ENCODE measurements at places on chromosomes 2 and 18. TPM values are rescaled to one million over a fixed set of nuclear protein-coding genes. Genes with fewer than 3 reads are reported as not detected.

The SCN9A gene
- 38.8 TPM for polyA plus RNA-seq

The ACVR1C gene
- polyA plus RNA-seq, result 0.04 TPM

The TBC1D8 gene
- polyA plus RNA-seq, result 5.9 TPM

The KYNU gene
- polyA plus RNA-seq, result 0.04 TPM

The ASXL3 gene
- not detected for polyA plus RNA-seq

The CRYBA2 gene
- polyA plus RNA-seq, result 0.26 TPM

The ALMS1 gene
- 10.3 TPM for polyA plus RNA-seq

The HOXD4 gene
- 0.28 TPM for polyA plus RNA-seq

The PLGLB1 gene
- 0.26 TPM for polyA plus RNA-seq

The AKAIN1 gene
- polyA plus RNA-seq, result not detected

- DNase-seq, result no peak
Measured at GRCh38 chr18:59921384-59921891, 21.6 kb downstream of the PMAIP1 start.

DNA sequence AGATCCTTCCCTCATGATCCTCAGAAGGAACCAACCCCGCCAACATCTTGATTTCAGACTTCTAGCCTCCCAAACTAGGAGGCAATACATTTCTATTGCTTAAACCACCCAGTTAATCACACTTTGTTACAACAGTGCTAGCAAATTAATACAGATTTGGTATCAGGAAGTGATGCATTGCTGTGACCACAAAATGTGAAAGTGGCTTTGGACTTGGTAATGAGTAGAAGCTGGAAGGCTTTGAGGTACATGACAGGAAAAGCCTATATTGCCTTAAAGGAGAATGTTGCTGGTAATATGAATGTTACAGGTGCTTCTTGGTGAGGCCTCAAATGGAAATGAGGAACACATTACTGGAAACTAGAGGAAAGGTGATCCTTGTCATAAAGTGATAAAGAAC, 260.3 kb downstream of the SATB2 start:
- no peak for DNase-seq

GRCh38 chr2:161344692-161345091, 36.5 kb downstream of the PSMD14 start:
- DNase-seq, result no peak

DNA sequence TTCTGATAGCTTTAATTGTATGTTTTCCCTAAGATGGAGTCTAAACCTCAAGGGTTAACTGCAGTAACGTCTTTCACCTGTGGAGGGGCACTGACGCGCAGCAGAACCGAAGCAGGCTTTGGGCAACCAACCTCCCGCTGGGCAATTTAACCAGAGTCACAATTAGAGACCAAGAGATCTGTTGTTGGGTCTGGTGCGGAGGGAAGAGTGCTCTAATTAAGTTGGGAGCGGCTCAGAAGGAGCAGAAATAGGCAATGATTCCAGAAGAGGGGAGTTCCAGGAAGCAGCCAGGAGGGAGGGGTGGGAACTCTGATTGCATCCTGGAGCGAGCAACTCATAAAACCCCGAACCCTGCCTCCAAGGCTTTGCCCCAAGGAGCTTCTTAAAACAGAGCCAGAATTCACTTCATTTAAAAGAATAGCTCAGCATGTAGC, 245.8 kb downstream of the PAX3 start:
- no peak for DNase-seq

GRCh38 chr2:116787848-116788247, 1026.6 kb upstream of the DDX18 start:
- DNase-seq, result no peak

DNA sequence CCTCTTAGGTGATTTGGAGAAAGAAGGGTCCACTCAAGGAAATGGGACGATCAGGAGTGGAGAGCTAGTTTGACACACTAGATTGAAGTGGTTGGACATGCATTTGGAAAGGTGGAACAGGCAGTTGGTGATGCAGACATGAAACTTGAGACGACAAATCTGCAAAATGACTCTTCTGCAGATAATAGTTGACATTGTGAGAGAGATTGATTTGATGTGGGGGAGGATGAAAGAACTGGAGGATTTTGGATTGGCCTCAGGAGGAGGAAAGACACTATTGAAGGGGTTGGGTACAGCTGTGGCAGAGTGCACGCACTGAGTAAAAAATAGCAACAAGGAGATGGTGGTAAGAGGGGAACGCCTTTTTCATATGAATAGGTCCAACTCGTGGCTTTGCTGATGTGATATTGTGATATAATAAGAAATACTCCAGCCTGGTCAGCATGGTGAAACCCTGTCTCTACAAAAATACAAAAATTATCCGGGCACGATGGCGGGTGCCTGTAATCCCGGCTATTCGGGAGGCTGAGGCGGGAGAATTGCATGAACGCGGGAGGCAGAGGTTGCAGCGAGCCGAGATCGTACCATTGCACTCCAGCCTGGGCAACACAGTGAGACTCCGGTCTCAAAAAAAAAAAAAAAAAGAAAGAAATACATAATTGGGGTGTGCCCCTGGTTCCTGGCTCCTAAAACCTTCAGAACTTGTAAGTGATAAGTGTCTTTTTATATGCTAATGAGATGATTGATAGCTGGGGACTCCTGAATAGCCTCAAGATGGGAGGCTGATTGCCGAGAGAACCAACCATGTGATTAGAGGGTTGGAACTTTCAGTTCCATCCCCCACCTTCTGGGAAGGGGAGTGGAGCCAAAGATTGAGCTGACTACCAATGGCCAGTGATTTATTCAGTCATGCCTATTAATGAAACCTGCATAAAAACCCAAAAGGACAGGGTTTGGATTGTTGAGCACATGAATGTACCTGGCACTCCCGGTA, 9.7 kb downstream of the TTLL4 start:
- DNase-seq, result no peak

GRCh38 chr2:39558906-39559305, 106.8 kb upstream of the TMEM178A start:
- no peak for DNase-seq

GRCh38 chr2:171531291-171531690, 9.0 kb downstream of the CYBRD1 start:
- no peak for DNase-seq

- DNase-seq, result no peak
Measured at GRCh38 chr2:141200191-141200590, 930.6 kb downstream of the LRP1B start.

GRCh38 chr2:96918754-96919550, 49.1 kb upstream of the SEMA4C start:
- no peak for DNase-seq

DNA sequence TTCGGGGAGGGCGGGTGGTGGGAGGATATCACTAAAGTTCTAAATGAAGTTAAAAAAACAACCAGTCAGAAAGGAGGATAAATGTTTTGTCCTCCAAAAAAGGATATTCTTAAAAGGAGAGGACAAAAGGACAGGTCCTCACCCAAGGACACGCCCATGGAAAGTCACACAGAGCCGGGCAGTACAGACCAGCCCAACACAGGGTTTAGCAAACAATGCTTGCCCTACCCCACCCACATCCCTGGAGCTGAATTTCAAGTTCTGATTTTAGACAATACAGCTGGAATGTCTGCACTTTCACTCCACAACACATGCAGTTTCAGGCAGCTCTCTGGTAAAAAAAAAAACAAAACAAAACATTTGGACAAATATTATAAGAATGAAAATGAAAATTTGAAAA, 67.9 kb downstream of the SLC9A4 start:
- no peak for DNase-seq

DNA sequence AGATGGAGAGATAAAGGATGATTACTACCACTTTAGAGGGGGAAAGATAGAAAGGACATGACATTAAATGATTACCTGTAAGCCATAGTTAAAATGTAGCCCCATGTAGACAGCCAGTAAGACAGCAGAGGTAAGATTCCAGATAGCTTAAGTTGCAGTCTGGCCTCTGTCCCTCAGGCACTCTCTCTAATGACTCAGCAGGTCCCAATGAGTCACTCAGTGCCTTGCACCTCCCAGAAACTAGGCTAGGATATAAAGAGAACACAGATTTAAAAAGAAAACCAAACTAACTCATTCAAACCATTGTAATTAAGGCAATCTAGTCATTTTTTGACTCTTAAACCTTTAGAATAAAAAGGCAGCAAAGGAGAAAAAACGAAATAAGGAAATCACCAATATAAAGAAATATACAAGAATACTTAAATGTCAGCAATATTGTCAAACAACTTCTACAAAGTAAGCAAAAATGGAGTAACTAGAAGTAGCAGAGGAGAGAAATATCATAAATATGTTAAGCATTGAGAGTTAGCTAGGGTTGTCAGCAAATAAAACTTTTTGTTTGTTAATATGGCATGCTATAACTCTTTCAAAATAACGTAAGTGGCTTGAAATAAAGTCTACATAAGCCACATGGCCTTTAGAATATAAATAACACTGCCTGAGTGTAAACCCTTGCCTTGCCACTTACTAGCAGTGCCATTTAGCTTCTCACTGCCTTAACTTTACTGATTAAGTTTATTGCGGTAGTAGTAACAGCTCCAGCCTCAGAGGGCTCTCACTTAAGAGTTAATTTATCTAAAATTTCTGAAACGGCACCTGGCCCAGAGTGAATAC, 48.5 kb downstream of the SOCS6 start:
- DNase-seq, result peak; percentile 73

- DNase-seq, result no peak
Measured at GRCh38 chr2:27291865-27292264, 9.6 kb downstream of the TRIM54 start.

DNA sequence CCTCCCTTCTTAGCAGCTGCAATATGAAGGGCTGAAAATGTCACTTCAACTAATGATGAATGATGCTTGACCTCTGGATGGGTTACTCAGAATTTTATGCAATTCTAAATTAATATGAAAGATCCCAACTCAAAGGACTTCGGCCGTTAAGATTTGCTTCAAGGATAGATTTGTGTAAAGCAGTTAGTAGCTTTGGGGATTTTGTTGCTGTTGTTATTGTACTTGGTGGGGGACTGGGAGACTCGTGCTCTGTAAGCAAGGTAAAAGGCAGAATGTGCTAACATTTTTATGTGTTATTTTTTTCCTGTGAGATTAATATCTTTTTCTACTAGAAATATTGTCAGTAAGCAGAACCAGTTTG, 478.8 kb downstream of the ARHGAP15 start:
- no peak for DNase-seq

- DNase-seq, result no peak
Measured at GRCh38 chr2:169210917-169211316, 141.6 kb downstream of the DHRS9 start.

GRCh38 chr2:56191617-56192016, 7.8 kb downstream of the CCDC85A start:
- DNase-seq, result no peak

GRCh38 chr2:33496726-33497125, 20.3 kb downstream of the RASGRP3 start:
- DNase-seq, result no peak

- DNase-seq, result no peak
Measured at GRCh38 chr2:228669690-228670089, 488.2 kb upstream of the SPHKAP start.

DNA sequence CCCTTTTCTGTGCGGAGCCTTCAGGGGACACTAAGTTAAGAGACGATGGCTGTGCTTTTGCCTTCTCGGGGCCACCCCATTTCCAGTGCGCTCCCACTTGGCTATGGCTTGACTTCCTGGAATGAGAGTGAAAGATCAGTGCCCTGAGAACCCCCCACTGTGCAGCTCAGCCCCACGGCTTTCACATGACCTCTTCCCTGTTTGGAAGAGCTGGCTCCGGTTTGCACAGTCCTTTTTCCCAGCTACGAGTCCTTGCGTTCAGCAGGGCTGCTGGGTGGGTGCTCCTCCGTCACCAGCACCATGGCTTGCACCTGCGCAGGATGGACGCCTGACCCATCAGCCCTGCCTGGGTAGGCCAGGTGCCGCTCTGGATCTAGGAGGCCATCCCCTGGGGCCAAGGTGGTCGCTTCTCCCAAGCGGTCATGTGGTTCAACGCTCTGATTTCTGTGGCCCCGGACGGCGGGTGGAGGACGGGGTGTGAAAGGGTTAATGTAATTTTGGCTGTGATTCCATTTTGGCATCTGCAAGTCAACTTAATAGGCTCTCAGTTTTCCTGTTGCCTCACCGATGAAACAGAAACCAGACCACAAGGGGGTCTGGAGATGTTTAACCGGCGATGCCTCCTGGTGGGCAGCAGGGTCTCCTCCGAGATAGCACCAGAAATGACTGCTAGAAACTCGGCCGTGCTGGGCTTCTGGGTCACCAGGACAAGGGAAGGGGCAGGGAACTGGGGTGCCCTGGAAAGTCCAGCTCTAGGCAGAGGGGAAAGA, 113.1 kb upstream of the HAAO start:
- no peak for DNase-seq

GRCh38 chr2:240386326-240386725, 49.1 kb upstream of the GPC1 start:
- no peak for DNase-seq

GRCh38 chr2:174002679-174003078, 37.5 kb upstream of the SP3 start:
- no peak for DNase-seq

- DNase-seq, result no peak
Measured at GRCh38 chr18:70414315-70414900, 125.6 kb downstream of the SOCS6 start.

GRCh38 chr2:240300261-240300821, 135.1 kb upstream of the GPC1 start:
- DNase-seq, result no peak

GRCh38 chr2:196927376-196928225, 1.1 kb upstream of the PGAP1 start:
- DNase-seq, result no peak

GRCh38 chr2:65350651-65351056, 81.7 kb downstream of the SPRED2 start:
- no peak for DNase-seq

GRCh38 chr2:205682971-205683501, 735 bp downstream of the NRP2 start:
- no peak for DNase-seq

DNA sequence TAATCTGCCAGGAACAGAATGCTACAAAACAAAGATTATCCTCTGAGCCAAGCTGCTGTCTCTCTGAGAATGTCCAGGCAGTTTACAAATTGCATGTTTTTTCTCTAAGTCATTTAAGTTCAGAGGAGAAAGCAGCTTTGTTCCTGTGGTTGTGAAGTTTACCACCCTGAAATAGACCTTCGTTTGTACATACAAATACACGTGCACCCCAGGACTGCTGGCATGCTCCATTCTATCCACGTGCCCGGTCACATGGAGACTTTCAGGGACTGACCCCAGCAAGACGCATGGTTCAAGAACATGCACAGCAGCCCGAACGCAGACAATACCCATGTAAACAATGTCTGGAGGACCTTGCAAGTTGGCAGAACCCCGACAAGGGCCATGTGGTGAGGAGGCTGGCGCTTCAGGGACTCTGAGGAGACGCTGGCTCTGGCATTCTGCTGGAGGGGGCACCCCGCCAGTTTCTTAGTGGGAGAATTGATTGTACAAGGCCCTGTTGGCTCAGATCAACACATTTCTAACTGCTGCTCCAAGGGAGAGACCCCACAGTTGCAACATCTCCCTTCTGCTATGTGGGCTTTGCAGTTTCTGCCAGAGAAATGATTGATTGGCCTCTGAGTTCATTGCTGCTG, 33.3 kb downstream of the FAM178B start:
- no peak for DNase-seq

- DNase-seq, result no peak
Measured at GRCh38 chr2:29966266-29966665, 44.9 kb upstream of the ALK start.

All from BJ (cell line).